H1 (cell line): ENCODE measurements at places on chromosomes 4 and X.

- no peak for DNase-seq
Measured at GRCh38 chrX:77595848-77596247, 148.7 kb downstream of the FGF16 start.

GRCh38 chr4:156999175-156999517, 27.5 kb upstream of the PDGFC start:
- DNase-seq, result no peak

DNA sequence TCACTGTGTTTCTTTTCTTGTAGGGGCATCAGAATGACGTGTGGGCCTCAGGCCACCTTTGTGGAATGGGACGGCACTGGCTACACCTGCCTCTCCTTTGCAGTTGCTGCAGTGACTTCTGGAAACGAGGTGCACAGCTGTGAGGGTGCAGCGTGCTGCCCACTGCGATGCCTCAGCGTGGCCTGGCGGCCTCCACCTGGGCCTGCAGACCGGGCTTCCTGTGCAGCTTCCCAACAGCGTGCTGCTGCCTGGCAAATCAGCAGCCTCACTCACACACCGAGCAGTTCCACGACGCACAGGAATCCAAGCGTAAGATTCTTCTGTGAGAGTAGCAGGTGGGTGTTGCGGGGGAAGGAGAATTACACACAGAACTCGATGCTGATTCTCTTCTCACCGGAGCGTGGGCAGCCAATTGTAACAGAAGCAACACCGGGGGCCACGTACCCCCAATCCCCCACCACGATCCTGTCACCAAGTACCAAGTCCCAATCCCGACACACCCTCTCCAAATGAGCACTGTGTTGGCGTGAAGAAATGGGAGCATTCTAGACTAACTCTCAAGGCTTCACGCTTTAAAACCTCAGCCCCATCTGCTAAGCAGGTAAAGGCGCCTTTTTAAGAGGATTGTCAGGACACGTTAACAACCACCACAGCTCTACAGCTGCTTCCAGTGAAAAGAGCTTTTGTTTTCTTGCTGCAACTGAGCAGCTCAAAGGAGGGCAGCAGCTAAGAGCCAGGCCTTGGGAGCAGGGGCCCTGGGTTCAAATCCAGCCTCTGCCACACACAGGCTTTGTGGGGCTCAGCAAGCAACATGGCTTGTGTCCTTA, 16.9 kb downstream of the WDR1 start:
- no peak for DNase-seq

DNA sequence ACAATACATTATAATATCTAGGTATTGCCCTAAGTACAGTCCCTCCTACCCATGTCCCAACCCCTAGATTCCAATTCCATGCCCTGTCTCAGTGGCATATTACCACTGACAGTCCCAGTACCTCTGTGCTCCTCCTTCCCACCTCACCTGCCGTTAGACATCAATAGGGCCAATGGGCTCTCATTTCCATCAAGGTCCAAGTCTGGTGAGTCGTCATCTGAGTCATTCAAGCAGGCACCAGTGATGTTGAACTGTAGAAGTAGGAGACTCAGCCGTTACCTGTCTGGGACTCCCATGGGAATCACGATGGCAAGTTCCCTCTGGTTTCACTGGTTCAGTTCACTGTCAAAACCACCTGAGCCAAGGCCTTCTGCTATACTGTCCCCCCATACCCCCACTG, 51.7 kb downstream of the PHF8 start:
- no peak for DNase-seq

GRCh38 chr4:60579335-60579734, 620.8 kb upstream of the ADGRL3 start:
- no peak for DNase-seq

GRCh38 chr4:81225252-81225651, 10.2 kb upstream of the PRKG2 start:
- no peak for DNase-seq
